NCI-H774 (cell line): ENCODE measurements at places on chromosomes 2 and 18.

DNA sequence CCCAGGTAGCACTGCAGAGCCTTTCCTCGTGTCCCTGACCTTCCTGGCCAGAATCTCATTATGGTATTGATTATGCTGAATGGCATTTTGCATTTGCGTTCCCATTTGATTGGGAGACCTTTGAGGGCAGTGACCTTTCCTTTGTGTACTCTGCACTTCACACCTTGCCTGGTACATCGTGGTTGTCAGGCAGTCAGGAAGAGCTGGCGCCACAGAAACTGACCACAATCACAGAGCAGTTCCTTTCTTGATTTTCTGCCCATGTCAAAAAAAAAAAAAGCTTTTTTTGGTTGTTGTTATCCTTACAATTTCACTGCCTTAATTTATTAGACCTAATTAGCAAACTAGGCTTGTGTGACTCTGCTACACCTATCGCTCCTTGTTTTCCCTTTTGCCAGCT lies 8.9 kb upstream of the KLHL29 start:
- DNase-seq: no peak

DNA sequence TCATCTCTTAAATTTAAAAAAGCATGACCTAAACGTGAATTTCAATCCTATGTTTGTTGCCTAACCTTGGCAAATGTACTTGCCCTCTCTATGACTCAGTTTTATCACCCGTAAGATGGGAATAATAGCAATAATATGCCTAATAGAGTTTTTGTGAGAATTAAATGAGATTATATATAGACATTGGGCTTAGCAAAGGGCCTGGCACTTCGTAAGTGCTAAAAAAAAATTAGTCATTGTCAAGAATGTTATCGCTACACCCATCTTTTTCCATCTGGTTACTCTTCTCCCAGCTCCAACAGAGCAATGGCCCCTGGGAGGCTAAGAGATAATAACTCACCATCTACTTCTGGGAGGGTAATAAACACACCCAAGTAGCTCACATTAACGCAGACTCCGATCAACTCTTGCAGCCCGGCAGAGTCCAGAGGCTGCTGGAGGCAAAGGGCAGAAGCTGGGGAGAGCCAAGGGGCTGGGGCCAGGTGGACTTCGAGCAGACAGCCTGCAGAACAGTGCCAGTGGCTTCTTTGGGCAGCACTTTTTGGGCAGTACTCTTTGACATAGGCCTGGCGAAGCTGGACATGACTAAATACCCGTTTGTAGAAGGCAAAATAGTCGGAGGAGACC lies 63.9 kb upstream of the STPG4 start:
- no peak for DNase-seq

GRCh38 chr2:219168932-219169331 lies 897 bp downstream of the SLC23A3 start:
- no peak for DNase-seq

DNA sequence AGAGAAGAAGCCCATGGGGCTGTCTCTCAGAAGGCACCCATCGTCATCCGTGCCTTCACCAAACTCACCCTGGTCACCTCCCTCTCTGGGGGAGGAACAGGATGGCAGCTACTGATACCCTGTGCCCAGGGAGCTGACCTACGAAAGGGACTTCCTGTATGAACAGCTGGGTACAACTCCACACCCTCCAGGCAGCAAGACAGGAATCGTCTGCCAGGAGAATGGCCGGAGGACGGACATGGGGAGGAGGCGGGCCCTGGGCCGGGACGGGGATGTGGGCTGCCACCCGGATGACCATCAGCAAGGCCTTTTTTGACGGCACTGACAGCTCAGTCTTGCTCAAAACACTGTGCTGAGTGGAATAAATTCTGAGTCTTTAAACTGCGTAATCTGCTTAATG lies 243.6 kb downstream of the HDAC4 start:
- DNase-seq: no peak

DNA sequence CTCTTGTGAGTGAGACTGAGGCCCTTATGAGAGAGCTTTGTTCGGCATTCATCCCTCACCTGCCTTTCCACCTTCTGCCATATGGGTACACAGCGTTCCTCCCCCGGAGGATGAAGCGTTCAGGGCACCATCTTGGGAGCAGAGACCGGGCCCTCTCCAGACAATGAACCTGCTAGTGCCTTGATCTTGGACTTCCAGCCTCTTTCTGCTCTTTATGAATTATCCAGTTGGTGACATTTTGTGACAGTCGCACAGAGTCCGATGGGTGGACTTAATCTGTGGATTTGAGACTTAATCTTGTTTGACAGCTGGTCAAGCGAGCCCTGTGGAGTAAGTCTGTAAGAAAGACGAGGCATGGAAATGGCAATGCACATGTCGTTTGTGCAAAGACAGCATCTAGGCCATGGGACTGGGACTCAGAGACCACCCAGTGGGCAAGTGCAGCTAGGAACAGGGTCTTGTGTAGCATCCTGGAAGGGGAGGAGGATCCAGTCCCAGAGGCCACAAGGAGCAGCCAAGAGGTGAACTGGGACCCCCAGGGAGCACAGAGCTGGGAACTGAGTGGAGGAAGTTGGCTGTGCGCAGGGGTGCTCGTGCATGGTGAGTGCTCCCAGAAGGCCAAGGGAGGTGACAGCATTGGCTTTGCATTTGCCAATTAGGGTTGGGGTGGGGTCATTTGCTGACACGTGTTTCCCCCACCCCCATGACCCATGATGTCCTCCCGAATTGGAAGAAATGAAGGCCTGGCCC lies 69.5 kb upstream of the HDAC4 start:
- no peak for DNase-seq

GRCh38 chr2:72969706-72970105 lies 52.4 kb downstream of the EMX1 start:
- DNase-seq: no peak

- DNase-seq: no peak
Measured at GRCh38 chr2:163401481-163401880, 334.3 kb downstream of the FIGN start.

DNA sequence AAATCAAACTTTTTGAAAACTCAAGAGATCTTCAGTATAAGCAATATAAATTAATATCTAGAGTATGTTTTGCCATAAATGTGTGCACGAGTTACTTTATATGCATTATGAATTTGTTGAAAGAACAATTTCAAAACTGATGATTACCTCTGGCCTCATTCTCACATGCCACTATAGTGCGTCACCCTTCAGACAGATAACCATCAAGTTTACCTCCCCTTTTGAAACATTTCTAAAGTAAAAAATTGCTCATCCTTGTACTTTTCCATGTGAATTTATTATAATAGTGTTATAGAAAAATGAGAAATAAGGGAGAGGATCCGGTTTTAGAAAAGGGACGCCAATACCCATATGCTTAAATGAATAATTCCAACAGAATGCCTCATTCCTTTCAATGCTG lies 38.3 kb downstream of the ZEB2 start:
- DNase-seq: no peak

DNA sequence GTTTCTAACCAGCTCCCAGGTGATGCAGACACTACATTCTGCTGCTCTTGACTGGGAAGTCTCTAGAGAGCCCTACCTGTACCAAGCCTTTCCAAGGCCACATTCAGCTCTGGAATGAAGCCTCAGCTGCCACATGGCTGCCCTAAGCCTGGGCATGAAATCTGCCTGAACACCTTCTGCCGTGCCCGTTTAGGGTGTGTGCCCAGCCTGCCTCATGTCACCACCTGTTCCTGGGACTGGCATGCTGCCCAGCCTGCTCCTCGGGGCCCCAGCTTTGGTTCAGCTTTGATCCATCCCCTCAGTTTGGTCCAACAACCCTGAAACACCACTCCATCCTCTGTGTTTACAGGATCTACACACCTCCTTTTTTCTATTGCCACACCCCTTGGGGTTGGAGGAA lies 210.9 kb downstream of the L3MBTL4 start:
- DNase-seq: peak; percentile 1

DNA sequence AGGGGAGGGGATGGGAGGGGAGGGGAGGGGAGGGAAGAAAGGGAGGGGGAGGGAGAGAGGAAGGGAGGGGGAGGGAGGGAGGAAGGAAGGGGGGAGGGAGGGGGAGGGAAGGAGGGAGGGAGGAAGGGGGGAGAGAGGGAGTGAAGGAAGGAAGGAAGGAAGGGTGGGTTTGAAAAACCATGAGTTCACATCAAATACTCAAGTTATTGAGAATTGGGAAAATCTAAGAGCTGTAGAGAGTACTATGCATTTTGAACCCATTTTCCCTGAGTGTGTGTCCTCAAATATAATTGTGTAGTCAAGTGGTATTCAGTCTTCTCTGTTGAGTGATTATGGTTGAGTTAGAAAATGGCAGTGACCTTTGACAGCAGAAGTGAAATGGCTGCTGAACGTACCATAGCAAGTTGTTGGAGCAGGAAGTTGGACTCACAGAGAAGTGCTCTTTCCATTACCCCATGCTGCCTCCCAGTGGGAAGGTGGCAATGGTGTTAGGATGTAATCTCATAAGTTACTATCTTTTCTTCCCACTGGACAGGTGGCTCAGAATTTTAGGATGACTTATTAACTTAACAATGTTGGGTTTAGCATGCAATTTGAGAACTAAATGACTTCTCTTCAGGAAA lies 214.6 kb downstream of the SETBP1 start:
- DNase-seq: peak; percentile 39

DNA sequence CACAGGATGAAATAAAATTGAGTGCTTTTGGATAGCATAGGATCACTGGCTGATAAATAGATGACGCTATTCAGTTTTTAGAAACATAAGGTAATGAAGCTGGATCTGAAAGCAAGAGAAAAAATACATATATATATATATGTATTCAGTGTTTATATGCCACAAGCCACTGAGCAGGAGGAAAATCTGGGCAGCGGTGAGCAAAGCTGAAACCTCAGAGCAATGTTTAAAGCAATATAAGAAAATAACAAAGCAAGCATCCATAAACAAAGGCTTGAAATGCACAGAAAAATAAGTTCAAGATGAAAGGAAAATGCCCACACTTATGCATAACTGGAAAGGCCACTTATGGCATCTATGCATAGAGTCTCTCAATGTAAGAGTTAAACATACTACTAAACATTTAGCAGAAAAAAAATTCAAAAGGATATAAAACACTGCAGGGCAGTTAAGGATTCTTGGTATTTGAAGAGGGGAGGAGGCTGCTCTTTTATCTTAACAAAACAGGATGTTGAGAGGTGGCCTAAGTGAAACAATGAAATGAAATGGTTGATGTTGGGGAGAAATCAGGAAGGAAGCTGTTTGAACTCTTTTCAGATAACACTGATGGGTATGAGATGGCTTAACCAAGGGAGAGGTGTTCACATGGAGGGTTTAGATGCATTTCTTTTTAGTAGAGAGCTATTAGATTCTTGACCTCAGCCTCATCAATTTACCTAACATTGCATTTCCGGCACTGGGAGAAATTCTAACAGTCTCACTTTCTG lies 129.1 kb downstream of the ARHGAP15 start:
- no peak for DNase-seq

- DNase-seq: peak; percentile 19
Measured at GRCh38 chr2:45821558-45822271, 170.2 kb downstream of the PRKCE start.

DNA sequence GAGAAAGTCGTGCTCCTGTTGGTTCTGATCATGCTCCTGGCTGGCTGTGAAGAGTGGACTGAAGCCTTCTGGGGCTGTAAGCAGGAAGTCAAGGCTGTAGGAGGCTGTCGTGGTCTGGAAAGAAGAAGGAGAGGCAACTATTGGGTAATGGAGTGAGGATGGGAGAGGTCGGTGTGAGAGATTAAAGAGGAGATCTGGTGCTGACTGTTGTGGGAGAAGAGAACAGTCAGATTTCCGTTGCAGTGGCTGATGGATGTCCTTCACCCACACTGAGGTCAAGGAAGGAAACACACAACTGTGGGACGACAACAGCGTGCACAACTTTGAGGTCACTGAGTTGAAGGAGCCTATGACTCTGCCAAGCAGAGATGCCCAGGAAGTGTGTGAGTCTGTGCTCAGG lies 2.8 kb upstream of the PSMD1 start:
- DNase-seq: no peak

- DNase-seq: no peak
Measured at GRCh38 chr2:124241-124880, 78.1 kb upstream of the FAM110C start.

- no peak for DNase-seq
Measured at GRCh38 chr2:196914867-196915460, 11.5 kb downstream of the PGAP1 start.

DNA sequence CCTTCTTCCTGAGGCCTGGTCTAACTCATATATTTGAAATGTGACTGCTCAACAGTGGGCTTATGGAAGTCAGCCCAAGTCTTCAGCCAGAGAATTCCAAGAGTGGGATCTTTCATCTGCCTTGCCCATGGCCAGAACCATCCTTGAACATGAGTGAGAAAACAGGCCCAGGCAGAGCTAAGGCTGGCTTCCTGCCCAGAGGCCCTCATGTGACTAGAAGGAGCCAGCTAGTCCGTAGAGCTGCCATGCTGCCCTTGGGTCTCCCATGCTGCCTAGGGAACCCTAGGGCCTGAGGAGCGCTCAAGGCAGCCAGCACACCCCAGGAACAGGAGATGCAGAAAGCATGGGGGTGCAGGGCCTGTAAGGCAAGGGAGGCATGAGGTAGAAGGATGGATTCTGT lies 203.6 kb downstream of the FHOD3 start:
- no peak for DNase-seq

DNA sequence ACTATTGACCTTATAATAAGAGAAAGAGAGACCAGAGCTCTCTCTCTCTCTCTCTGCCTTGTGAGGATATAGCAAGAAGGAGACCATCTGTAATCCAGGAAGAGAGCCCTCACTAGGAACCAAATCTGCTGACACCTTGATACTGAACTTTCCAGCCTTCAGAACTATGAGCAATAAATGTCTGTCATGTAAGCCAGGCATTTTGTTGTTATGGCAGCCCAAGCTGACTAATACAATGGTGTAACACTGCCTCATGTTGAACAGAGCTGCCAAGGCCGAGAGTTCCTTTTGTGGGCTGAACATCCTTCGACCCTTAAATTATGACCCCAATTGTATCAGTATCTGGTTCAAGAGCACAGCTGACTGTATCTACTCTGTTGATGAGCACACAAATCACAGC lies 108.0 kb downstream of the LRRC30 start:
- no peak for DNase-seq

GRCh38 chr2:119550346-119550745 lies 6.1 kb downstream of the CFAP221 start:
- DNase-seq: no peak

- no peak for DNase-seq
Measured at GRCh38 chr2:23293731-23294130, 91.2 kb upstream of the KLHL29 start.

DNA sequence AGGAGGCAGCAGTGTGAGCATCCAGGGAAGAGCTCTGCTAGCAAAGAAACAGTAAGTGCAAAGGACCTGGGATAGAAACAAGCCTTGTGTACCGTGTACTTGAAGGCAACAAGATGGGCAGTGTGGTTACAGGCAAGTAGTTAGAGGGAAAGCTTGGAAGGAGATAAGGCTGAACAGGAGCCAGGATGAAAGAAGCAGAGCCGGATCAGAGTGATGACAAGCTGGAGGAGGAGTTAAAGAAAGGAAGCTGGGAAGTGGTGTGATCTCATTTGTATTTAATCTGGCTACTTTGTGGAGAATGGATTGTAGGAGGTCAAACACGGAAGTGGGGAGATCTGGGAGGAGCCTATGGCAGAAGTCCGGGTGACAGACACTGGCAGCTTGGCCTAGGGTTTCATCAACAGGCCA lies 44.7 kb upstream of the VPS54 start:
- DNase-seq: peak; percentile 78

- no peak for DNase-seq
Measured at GRCh38 chr18:7646174-7646886, 79.2 kb downstream of the PTPRM start.
